ENCODE measurements at places on chromosomes 4 and X.

DNA sequence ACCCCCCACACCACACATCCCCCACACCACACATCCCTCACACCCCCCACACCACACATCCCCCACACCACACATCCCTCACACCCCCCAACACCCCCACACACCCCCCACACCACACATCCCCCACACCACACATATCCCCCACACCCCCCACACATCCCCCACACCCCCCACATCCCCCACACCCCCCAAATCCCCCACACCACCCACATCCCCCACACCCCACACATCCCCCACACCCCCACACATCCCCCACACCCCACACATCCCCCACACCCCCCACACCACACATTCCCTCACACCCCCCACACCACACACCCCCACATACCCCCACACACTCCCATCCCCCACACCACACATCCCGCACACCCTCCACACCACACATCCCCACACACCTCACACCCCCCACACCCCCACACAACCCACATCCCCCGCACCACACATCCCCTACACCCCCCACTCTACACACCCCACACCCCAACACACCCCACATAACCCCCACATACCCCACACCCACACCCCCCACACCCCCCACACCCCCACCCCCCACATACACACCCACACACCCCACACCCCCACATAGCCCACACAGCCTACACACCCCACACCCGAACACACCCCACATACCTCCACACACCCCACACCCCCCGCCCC, 172.9 kb downstream of the DCLK2 start:
- DNase-seq, result no peak

DNA sequence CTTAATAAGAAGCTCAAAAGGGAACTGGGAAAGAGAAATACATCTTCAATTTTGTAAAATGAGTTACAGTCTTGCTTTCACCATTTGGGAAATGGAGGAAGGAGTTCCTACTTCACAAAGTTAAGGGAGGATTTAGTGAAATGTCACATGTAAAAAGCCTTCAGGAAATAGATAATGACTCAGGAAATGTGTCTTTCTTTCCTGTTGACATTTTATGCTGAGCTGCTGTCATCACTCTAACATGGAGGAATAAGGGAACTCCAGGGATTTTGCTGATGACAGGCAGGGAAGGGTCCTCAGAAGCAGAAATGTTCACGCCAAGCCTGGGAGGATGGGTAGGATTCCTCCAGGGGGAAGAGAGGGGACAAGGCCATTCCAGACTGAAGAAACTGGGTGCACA, 251.1 kb downstream of the USP46 start:
- DNase-seq, result no peak

DNA sequence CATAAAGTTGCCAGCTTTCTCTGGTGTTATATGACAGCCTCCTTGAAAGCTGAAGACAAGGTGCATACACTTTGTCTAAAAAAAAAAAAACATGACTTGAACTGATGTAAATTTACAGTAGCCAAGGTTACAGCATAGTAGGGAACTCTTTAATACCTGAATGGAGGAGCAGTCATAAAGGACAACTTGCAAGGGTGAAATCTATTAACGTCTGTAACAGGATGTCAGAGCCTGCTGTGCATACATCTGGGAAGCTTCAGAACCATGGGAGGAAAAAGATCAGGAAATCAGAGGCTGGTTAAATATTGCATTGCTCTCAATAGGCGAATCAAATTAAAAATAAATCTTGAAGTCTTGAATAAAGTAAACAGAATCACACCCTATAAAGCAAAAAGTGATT, 484.0 kb upstream of the CTSO start:
- DNase-seq, result no peak

- DNase-seq, result no peak
Measured at GRCh38 chrX:150038315-150038714, 100.0 kb upstream of the EOLA2 start.

DNA sequence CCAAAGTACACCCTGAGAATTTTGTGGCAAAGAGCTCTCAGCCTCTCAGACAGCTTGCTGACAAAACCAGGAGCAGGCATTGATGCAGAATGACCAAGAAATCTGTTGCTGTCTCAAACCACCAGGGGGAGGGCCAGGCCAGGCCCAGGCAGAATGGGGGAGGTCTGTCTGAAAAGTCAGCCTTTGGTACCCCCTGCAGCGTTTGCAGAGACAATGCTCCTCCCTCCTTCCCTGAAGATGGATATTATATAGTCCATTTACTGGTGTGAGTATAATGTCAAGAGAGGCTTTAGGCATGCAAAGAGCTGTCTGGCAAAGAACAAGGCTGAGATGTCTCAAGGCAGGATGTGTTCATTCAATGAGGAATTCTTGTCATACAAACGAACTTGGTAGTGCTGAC, 52.9 kb upstream of the TRPC5OS start:
- DNase-seq, result no peak

DNA sequence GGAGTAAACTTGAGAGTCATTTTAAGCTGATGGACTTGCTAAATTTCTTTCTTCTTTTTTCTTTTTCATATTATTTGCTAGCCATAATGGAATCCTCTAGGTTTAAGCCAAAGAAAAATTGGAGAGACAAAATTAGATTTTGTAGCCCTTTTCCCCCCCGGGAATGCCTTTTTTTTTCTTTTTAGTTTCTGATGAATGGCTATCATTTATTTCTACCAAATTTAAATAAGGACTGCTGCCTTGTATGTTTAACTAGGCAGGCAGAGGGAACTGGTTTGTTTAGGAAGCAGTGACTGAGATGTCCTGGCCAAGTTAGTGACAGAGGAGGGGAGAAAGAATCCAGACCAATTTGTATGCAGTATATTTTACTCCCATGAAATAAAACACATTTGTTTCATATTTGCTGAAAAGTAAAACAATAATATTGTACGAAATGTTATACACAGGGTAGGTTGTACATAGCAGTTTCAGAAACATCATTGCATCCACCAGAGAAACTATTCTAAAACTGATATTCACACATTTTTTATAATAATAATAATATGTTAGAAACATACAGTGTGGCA, 5.7 kb downstream of the PITX2 start:
- DNase-seq, result no peak

Data from globus pallidus (tissue), 1 donor.